ENCODE measurements at places on chromosomes 16 and 17.
A peak's percentile ranks its signal among the peaks of the same experiment; 100 is the strongest.

DNA sequence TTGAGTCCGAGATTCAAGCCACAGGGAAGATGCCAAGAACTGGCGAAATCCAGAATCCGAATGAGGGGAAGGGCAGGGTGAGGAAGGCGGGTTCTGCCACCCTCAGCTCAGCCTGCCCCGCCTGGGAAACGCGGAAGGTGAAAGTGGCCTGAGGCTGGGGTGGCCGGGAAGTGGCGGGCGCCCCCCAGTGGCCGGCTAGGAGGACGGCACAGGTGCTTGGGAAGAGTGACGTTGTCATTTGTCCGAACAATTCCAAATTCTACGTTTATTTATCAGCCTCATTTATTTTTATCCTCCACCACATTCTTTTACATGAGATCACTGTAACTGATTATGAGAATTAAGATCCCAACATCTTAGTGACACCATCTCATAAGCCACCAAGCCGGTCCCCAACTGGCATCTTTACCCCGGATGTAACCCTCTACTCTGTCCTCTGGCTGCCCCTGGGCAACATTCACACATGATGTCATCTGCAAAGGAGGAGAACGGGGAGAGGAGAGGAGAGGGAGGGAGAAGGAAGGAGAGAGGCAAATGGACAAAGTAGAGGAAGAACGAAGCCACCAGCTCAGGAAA lies 21.3 kb downstream of the SRCIN1 start:
- peak; percentile 32 for DNase-seq

DNA sequence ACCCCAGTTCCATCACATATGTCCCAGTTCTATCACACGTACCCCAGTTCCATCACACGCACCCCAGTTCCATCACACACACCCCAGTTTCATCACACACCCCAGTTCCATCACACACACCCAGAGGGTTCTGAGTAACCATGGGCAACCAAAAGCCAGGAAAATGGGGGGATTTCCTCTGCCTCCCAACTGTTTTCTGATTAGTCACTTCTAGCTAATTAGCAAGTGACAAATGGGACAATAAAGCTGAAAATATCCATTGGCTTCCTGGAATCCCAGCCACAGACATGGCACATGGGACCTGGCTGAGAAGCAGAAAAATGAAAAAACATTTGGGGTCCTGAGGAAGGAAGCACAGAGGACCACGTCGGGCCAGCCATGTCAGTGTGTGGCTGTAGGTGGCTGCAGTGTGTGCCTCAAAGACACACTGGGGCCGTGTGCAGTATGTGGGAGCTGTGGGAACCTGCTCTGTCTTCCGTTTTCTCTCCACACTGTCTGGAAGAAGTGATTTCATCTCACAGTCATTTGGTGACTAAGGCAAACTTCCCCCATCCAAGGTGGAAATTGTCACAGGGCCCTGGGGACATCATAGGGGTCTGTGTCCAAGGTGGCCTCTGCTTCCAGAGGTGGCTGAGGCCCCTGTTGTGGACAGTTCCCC lies 106.7 kb downstream of the CMIP start:
- peak; percentile 87 for DNase-seq

DNA sequence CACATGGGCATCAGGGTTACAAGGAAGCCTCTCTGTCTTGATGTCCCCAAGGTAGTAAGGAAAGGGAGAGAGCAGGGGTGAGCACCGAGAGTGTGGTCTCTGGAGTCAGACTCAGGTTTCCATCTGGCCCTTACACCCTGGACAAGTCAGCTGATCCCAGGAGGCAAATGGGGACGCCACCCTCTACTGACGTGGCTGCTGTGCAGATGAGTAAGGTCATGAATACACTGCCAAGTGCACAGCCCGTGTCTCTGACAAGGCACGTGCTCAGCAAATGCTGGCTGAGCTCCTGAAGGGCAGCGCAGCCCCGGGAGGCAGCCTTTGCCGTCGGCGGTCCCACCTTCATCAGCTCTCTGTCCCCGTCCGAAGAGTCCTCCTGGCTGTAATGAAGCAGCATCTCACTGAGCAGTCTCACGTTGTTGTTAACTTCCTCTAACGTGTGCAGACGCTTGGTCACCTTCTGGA lies 19.4 kb downstream of the GGA3 start:
- DNase-seq, result no peak

GRCh38 chr17:42475121-42475520 lies 16.4 kb downstream of the ATP6V0A1 start:
- no peak for DNase-seq

DNA sequence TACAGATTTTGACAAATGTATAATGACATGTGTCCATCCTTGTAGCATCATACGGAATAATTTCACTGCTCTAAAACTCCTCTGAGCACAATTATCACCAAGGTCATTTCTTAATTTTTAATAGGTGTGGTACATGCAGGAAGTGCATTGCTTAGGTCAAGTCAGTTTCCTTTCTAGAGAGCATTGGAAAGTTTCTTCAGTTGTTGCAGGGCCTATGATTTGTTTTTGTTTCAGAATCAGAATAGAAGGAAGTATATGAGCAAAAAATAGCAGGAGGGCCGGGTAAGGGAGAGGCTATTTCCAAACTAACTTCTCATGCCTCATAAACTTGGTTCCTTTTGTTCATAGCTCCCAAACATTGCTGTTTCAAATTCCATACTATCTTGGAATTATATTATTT lies 24.0 kb upstream of the SLFN5 start:
- DNase-seq, result no peak

- no peak for DNase-seq
These were observed 114.2 kb downstream of the METRNL start for GRCh38 chr17:83193336-83194185.

GRCh38 chr16:88762258-88762870 lies 22.7 kb downstream of the PIEZO1 start:
- no peak for DNase-seq

DNA sequence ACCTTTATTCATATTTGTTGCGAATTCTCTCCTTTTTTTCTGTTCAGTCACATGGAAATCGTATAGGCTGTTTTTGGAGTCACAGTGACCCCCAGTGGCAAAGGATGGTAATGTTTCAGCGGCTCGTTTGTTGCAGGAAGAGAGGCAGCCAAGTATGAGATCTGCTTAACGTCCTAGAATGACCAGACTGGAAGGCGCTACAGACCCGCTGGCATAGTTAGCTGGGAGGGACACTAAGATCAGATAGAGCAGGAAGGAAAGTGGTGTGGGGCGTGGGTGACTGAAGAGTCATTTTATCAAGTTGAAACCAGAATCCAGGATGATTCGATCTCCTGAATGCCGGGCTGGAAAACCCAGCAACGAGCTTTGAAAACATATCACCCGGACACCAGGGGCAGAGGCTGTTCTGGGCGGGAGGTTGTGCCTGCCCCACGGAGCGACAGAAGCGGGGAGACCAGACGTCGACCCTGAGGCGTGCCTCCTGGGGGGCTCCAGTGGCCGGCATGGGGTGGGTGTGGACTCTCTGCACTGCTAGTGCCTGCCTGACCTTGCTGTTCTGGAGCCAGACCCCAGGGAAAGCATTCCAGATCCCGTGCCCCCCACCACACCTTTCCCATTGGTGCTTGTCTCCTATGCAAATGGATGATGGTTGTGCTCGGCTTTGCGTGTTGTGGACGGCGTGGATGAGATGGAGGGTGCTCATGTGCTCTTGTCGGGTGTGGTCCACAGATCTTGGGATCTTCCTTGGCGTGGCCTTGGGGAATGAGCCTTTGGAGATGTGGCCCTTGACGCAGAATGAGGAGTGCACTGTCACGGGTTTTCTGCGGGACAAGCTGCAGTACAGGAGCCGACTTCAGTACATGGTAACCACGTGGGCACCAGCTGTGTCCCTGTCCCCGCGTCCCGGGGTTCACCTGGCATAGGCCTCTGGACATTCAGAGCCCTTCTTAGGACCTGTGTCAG lies 7.7 kb downstream of the IL34 start:
- DNase-seq, result peak; percentile 82

GRCh38 chr17:72117535-72118334 lies 3.1 kb upstream of the SOX9 start:
- no peak for DNase-seq

- peak; percentile 9 for DNase-seq
These were observed 37.6 kb downstream of the NOS2 start for GRCh38 chr17:27762527-27763305.

GRCh38 chr16:31130336-31130891 lies 5.1 kb downstream of the PRSS8 start:
- DNase-seq, result no peak

- peak; percentile 91 for DNase-seq
These were observed 14.7 kb upstream of the XYLT2 start for GRCh38 chr17:50331085-50331791.

DNA sequence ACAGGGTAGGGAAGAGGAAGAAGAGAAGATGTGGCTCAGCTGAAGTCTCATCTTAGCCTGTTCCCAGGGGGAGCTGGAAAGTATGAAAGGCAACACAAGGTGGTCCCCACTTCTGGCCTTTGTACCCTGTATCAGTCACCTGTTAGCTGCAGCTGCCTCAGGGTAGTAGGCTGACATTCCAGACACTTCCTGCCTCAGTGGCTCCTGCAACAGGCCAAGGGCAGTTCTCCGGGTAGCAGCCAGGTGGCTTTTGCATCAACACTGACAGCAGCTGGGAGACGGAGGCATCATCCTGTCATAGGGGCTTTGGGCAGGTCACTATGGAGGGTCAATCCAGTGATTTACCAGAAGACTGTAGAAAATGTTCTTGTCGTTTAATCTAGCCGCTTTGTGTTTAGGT lies 124.0 kb downstream of the RGS9 start:
- no peak for DNase-seq

GRCh38 chr17:67678414-67678813 lies 39.3 kb upstream of the NOL11 start:
- DNase-seq, result no peak

- no peak for DNase-seq
These were observed 10.5 kb downstream of the EMC8 start for GRCh38 chr16:85788819-85789218.

GRCh38 chr17:32386844-32387243 lies 36.9 kb downstream of the ZNF207 start:
- DNase-seq, result peak; percentile 80

Data from bronchial epithelial cell (primary cell).